ENCODE measurements at places on chromosomes 4 and X. TPM values are rescaled to one million over a fixed set of nuclear protein-coding genes. Genes with fewer than 3 reads are reported as not detected.

DNA sequence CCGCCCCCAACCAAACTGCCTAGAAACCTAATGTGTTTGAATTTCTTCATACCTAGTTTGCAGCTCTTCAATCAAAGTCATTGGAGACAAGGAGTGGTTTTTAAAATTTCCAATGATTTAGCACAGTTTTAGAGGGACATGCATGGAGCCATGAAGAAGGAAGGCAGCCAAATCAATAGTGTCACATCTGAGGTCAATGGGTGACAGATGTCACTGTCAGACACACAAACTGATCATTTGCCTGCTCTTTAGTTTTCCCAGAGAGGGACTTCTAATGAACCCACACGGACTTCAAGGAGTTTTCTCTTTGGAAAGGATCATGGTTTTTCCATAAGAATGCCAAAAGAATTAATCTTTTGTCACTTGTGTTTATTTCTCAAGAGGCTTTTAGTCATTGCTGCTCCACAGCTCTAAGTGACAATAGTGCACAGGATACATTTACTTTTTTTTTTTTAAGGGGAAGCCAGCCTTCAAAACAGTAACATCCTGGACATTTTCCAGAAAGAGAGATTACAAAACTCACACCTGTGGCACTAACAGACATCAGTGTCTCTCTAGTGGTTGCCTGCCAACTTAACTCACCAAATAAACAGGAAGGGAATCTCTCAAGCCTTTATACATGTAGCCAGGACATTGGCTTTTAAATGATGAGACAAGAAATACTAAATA is 251.1 kb upstream of the DIAPH2 start:
- DNase-seq, result no peak

Gene SYN1
- total RNA-seq, result 17.4 TPM

Gene RAB40A
- 0.49 TPM for total RNA-seq

- DNase-seq, result no peak
Measured at GRCh38 chr4:29726938-29727337, 993.2 kb upstream of the PCDH7 start.

Gene XIAP
- total RNA-seq, result 34.6 TPM

- no peak for DNase-seq
Measured at GRCh38 chr4:63211375-63211774, 1197.9 kb downstream of the TECRL start.

- DNase-seq, result no peak
Measured at GRCh38 chr4:100286636-100287035, 96.4 kb upstream of the DDIT4L start.

DNA sequence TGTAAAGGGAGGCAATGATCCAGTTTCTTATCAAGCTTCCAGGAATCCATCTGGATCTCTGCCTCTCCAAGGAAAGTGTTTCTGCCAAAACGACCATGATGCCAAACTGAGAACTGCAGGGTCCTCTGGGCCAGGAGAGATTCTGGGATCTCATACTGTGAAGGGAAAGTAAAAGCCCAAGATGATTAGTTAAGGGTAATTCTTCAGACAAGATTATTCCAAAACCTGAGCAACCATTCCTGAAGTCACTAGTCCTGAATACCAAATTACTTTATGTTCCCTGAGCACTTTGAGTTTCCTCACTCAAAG is 42.0 kb downstream of the SRPX2 start:
- DNase-seq, result no peak

GRCh38 chr4:88802585-88803286 is 105.1 kb upstream of the NAP1L5 start:
- DNase-seq, result no peak

DNA sequence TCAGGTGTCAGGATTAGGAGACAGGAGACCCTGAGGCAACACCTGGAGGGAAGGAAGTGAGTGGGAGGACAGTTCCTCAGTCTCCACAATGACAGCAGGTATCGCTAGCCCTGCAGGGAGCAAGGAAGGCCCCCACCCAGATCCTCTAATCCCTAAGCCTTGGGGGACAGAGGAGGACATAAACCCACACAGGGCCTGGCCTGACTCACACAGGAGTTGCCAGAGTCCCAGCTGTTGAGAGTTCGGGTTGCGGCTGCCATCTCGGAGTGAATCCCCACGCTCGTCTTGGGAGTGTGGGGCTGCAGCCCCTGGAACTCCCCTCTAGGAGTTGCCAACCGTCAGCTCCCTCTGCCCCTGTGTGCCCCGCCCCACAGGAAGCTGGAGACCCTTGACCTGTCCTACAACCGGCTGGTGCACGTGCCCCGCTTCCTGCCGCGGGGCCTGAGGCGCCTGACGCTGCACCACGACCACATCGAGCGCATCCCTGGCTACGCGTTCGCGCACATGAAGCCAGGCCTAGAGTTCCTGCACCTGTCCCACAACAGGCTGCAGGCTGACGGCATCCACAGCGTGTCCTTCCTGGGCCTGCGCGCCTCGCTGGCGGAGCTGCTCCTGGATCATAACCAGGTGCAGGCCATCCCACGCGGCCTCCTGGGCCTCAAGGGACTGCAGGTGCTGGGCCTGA is 9.2 kb upstream of the BGN start:
- no peak for DNase-seq

DNA sequence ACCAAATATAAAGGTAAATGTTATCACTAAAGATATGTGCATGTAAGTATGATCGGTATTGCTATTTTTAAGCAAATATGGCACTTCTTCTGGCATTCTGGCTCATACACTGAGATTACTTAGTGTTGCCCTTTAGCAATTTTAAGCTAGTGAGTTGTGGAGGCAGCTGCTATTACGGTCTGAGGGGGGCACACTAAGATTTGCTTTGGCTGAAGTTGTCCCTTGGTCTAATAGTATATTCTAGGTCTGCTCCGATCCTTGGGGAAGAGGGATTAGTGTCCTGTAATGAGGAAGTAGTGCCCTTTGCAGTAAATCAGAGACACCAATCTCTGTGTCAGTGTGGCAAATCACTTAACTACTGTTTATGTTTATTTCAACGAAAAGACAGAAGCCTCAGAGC is 196.5 kb upstream of the FTHL17 start:
- DNase-seq, result no peak

Gene IRF2
- 28.6 TPM for total RNA-seq

DNA sequence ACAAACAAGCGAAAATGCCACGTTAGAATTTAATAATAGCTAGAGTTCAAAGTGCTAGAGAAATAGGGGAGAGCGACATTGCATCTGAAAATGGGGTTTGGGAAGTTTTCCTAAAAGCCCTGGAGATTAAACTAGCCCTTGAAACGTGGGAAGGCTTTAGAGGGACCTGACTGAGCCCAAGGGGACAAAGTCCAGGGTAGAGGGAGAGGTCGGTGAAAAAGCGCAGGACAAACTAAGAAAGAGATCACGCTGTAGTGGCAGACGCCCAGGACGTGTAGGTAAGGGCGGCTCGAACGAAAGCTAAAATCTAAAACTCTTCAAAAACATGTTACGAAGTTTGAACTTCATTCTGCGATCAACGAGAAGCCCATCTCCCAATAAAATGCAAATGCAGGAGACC is 1.1 kb upstream of the ATP11C start:
- DNase-seq, result no peak

DNA sequence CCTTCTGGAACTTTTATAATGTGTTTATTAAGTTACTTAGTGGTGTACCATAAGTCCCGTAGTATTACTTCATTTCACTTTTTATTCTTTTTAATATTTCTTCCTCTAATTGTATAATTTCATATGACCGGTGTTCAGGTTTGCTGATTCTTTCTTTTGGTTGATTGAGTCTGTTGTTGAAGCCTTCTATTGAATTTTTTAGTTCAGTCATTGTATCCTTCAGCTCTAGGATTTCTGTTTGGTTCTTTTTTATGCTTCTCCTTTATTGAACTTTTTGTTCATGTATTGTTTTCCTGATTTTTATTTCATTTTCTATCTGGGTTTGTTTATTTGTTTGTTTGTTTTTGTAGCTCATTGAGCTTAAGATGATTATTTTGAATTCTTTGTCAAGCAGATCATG is 8.8 kb downstream of the CEP44 start:
- DNase-seq, result no peak

DNA sequence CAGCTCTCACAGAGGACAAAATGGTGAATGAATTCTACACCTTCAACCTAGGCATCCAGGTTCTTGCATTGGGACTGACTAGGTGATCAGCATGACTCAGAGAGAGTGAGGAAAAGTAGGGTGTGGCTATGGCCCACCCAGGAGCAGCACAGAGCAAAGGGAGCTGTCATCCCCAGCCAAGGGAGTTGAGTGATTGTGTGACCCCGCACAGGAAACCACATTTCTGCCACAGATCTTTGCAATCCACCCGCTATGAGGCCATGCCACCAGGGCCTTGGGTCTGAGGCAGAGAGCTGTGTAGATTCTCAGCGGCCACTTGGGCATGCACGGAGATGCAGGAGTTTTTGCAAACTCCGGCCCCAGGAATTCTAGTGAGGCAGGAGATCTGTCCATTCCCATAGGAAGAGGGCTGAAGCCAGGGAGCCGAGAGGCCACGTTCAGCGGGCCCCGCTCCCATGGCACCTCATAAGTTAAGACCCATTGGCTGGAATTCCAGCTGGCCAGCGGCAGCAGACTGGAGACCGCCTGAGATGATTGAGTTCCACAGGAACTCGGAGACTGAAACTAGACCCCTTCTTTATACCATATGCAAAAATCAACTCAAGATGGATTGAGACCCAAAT is 75.9 kb downstream of the NAA11 start:
- no peak for DNase-seq
